ENCODE measurements at places on chromosomes 5 and 9.

GRCh38 chr5:166349046-166349445, 1942.4 kb upstream of the WWC1 start:
- DNase-seq: no peak

GRCh38 chr5:135008981-135009735, 24.9 kb downstream of the PITX1 start:
- no peak for DNase-seq

- DNase-seq: no peak
These were observed 310.7 kb downstream of the HCN1 start for GRCh38 chr5:45385321-45386058.

- no peak for DNase-seq
These were observed 114.0 kb upstream of the FCN2 start for GRCh38 chr9:134766587-134766986.

DNA sequence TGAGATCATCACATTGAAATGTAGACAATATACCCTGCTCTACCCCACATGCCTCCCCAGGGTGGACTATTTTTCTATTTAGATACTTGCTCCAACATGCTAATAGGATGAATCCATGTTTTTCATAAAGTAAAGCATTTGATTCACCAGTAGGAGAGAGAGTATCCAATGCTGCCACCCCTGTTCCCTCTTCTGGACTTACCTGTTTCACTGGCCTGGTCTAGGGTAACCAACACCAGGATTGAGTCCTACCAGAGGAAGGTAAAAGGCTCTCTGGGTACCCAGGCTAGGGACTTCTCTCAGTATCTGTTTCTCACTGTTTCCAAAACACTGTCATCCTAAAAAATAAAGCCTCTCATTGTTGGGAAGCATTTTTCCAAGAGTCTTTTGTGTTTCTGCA, 30.2 kb upstream of the GABRP start:
- no peak for DNase-seq

- no peak for DNase-seq
These were observed 261.0 kb upstream of the GRIN3A start for GRCh38 chr9:101999441-101999840.

GRCh38 chr5:134440201-134440755, 28.6 kb upstream of the CDKN2AIPNL start:
- DNase-seq: peak; percentile 36

GRCh38 chr9:15294604-15295003, 12.4 kb downstream of the TTC39B start:
- no peak for DNase-seq

DNA sequence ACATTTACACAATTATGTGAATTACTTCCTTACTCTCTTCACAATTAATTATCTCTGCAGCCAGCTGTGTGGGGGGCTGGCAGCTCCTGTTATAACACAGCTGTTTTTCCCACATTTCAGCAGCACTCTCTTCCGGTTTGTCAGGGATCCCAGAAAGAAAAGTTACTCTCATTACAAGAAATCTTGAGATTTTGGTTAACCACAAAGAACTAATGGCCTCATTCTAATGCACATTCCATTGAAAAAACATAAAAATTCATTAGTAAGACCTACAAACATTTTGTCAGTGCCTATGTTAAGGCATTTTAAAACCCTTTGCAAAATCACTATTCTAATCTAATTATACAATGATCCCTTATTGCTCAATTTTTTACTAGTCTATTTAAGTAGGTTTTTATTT, 64.1 kb downstream of the PDE4D start:
- no peak for DNase-seq

- no peak for DNase-seq
These were observed 832.1 kb upstream of the ZNF608 start for GRCh38 chr5:125578551-125578950.

GRCh38 chr9:74666625-74667316, 169.6 kb downstream of the RORB start:
- no peak for DNase-seq

- no peak for DNase-seq
These were observed 340.3 kb downstream of the CYLC2 start for GRCh38 chr9:103335461-103335860.

GRCh38 chr9:131981116-131981776, 98.4 kb downstream of the MED27 start:
- DNase-seq: no peak

GRCh38 chr5:458547-459353, 15.8 kb downstream of the EXOC3 start:
- DNase-seq: no peak

GRCh38 chr5:179265514-179266290, 79.6 kb downstream of the ADAMTS2 start:
- no peak for DNase-seq

DNA sequence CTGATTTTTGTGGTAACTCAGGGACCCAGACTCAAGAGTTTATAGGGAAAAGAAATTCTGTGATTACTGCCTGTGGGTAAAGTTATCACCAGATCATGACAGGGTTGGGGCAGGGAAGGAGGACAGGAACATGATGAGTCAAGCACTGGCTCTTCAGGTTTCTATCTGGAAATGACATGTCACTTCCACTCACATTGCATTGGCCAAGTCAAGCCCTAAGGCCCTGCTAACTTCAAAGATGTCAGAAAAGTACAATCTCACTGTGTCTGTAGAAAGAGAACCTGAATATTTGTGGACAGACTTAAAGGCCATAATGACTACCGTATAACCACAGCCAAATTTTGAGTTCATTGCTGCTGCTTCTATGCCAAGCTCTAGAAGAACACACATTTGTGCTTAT, 187.7 kb downstream of the TLE4 start:
- DNase-seq: no peak

- DNase-seq: no peak
These were observed 207.7 kb downstream of the PDE4D start for GRCh38 chr5:59685793-59686192.

DNA sequence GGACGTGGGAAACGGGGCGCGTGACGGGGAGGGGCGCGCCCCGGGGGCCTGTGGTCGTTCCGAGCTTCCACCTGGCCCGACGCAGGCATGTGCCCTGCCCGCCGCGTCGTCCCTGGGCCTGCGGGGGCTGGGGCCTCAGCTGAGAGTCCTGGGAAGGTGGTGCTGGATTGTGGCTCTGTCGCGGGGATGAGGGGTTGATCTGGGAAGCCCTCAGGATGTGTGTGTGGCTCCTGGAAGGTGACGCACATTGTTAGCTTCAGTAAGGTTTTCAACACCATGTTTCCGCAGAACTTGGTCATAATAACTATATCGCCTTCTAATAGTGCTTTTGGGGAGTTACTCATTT, 589.1 kb downstream of the MTRR start:
- no peak for DNase-seq

GRCh38 chr9:134602547-134603362, 38.8 kb upstream of the COL5A1 start:
- DNase-seq: no peak

DNA sequence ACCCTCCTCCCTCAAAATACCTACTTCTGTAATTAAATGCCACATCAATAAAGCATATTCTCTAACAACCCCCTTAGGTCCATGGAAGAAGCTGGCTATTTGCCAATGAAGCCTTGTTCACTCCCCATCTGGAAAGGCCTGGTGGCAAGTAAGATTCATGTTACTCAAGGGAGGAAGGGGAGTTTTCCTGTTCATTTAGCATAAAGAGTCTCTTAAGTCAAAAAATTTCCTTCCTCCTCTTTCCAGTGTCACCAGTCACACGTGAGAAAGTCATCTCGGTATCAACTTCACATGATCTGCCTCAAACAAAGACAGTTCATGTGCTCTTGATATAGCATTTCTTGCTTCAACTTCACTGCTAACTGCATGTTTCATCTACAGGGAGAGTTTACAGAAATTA, 32.7 kb upstream of the RIC1 start:
- DNase-seq: no peak

GRCh38 chr5:139651043-139651834, 3.1 kb downstream of the CXXC5 start:
- no peak for DNase-seq

GRCh38 chr5:76954383-76954763, 1.5 kb downstream of the CRHBP start:
- DNase-seq: no peak

DNA sequence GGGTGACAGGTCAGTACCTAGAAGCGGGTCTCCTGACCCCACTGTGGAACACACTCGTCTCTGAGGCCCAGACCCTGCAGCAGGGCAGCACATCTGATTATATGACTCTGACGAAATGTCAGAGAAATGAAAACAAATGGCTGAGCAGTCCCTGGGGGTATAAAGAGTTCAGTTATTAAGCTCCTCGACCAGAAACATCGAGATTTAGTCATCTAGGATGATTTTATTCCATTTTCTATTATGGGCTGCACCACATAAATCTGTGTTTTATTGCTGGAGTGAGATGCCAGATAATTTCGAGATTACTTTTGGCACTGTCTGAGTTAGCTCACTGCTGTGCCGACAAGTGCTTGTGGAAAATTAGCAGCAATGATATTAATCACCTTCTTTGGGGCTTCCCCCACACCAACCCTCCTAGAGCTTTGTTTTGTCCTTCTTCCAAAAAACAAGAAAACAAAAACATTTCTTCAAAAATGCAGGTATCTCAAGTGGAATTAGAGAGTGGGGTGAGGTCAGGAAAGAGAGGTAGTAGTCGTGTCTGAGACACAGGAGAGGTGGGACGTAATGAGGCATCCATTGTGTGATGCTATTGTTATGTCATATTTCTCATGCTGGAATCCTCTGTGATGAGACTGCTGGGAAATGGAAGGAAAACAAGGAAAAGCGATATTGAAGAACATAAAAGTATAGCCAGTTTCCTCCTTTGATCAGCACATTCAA, 495.5 kb downstream of the DMAC1 start:
- no peak for DNase-seq

GRCh38 chr9:76336027-76336426, 58.2 kb downstream of the RFK start:
- no peak for DNase-seq

DNA sequence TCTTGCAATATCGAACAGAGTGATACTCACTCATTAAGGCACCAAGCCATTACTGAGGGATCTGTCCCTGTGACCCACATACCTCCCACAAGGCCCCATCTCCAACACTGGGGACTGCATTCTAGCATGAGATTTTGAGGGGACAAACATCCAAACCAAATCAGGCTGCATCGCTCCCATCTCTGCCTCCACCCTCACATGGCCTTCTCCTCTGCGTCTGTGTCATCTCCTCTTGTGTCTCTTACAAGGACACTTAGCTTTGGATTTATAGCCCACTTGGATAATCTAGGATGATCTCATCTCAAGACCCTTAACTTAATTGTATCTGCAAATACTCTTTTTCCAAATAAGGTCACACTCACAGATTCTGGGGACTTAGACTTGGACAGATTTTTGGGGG, 284.4 kb upstream of the DAP start:
- DNase-seq: no peak

- DNase-seq: no peak
These were observed 34.7 kb downstream of the ERCC6L2 start for GRCh38 chr9:95910023-95910707.

DNA sequence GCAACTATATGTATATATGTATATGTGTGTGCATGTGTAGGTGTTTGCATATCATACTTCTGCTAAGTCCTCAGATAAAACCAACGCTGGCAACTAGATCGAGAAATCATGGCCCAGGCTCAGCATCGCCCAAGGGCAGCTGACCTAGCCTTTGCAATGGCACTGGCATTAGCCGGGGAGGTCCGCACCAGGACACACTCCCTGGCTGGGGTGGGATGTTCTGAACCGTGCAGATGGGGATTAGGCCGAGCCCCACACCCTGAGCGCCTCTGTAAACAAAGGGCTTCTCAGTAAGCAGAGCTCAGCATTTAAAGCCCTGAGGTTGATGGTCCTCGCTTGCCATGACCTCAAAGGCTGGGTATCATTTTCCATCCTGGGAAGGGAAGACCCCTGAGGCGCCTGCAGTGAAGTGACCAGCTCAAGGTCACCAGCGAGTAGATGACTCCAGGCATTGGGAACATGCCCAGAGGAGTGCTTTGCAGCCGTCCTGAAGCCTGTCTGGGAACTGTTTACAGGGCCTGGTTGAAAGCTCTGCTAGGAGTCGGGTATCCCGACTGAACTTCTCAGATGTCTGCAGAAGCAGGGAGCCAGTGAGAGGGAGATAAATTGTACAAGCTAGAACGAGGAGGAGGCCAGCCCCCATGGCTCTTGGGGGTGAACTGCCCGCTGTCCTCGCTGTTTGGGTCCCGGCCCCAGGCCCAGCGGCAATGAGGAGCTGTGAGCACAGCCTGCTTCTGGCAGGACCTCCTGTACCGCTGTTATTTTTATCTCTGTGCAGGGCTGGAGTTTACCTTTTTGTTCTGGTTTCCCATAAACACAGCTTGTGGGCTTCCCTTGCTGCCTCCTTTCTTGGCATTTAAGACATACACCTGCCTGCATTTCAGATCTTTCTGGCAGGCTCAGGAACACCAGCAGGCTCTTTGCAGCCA, 18.4 kb downstream of the GADD45G start:
- no peak for DNase-seq
